MG63 (cell line): ENCODE measurements at places on chromosomes 2 and 18.
A peak's percentile ranks its signal among the peaks of the same experiment; 100 is the strongest.

- DNase-seq: no peak
Observed at GRCh38 chr2:101809698-101810097, 112.2 kb downstream of the MAP4K4 start.

- peak; percentile 28 for DNase-seq
Observed at GRCh38 chr2:140506606-140507005, 1624.2 kb downstream of the LRP1B start.

- no peak for DNase-seq
Observed at GRCh38 chr2:226860087-226860486, 24.2 kb downstream of the RHBDD1 start.

DNA sequence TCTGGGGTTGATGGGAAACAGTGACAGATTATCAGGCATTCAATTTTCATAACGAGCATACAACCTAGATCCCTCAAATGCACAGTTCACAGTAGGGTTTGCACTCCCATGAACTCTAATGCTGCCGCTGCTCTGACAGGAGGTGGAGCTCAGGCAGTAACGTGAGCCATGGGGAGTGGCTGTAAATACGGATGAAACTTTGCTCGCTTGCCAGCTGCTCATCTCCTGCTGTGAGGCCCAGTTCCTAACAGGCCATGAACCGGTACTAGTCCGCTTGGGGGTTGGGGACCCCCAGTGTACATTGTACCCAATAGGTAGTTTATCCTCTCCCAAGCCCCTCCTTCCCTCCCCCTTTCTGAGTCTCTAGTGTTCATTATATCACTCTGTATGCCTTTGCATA is 94.6 kb downstream of the PTH2R start:
- DNase-seq: peak; percentile 12

DNA sequence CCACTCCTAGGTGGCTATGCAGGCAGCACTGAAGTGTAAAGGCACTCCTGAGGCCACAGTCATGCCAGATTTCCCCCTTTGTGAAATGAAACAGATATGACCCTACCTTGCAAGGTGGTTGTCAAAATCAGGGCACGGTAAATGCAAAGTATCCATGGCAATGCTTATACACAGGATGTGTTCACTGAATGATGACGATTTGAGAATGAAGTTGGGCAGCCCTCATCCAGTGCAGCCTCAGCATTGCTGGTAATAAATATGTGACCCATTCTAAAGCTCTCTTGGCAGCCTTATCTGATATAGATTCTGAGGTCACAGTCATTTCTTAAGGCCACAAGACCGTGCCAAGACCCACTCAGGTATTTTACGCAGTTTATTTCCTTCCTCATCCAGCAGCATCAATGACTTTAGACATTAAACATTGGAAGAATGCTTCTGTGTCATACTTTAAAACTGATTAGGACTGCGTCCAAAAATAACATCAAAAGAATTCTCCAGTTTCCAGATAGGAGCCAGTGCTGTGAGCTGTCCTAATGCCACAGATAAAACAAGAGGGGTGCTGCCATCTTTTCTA is 125.5 kb upstream of the SERTAD2 start:
- peak; percentile 75 for DNase-seq

- DNase-seq: peak; percentile 74
Observed at GRCh38 chr2:205734436-205735037, 52.2 kb downstream of the NRP2 start.

- no peak for DNase-seq
Observed at GRCh38 chr2:145799595-145800108, 1279.7 kb upstream of the ZEB2 start.

DNA sequence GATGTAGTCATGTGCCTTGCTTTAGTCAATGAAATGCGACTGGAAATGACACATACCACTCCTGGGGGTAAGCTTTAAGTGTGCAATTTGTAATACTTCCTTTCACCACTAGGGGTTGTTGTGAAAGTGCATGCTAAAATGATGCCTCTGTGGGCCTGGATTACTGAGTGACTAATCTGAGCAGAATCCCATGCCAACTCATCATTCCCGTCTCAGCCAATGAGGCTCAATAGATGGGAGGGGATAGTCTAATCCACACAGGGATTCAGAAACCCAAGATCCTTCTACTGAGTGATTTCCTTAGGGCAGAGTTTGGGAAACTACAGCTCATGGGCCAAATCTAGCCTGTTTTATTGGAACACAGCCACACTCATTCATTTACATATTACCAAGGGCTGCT is 54.0 kb downstream of the HRH4 start:
- DNase-seq: peak; percentile 39

DNA sequence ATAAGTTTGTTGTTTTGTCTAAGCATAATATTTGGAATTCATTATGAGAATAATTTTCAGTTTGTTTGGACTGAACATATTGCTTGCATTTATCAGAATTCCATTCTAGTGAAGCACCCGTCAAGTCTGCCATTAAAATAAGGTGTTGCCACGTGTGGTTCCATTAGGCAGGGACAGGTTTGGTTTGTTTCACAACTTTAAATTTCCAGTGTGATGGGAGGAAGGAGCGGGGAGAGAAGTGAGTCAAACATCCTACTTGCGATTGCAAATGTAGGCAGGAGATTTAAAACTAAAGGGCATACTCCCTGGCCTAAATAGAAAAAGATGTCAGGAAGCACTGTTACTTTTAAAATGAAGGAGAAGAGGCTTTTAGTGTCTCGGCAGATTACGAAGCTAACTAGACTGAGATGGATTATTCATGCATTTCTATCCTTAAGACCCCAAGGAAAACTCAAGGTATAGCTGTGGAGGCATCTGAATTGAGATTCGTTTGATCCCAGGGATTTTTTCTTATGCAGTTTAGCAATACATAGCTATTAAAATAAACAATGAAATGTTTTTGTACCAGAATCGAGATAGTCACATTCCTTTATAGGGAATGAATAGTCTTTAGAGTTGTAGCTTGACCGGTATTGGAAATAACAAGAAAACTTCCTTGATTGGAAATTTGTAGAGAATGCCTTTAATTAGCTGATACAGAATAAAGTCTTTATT is 19.8 kb downstream of the GRHL1 start:
- no peak for DNase-seq

GRCh38 chr18:35043207-35043606 is 2.0 kb downstream of the MAPRE2 start:
- no peak for DNase-seq

DNA sequence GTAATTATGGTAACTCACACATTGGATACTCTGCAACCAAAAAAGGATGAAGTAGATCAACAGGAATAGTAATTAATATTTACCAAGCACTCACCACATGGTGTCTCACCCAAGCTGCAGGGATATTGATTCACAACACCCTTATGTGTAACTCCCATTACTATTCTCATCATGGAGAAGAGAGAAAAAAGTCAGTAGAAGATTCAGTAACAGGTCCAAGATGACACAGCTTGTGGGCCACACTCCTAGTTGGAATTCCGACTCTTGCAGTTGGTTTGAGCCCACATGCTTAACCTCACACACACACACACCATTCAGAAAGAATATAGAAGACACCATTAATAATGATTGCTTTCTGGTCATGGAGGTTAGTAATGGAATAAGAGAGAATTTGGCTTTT is 1.7 kb upstream of the MLPH start:
- DNase-seq: no peak

- DNase-seq: no peak
Observed at GRCh38 chr18:52610451-52611115, 270.6 kb downstream of the DCC start.

- DNase-seq: no peak
Observed at GRCh38 chr2:201258666-201259615, 1.4 kb upstream of the CASP8 start.

DNA sequence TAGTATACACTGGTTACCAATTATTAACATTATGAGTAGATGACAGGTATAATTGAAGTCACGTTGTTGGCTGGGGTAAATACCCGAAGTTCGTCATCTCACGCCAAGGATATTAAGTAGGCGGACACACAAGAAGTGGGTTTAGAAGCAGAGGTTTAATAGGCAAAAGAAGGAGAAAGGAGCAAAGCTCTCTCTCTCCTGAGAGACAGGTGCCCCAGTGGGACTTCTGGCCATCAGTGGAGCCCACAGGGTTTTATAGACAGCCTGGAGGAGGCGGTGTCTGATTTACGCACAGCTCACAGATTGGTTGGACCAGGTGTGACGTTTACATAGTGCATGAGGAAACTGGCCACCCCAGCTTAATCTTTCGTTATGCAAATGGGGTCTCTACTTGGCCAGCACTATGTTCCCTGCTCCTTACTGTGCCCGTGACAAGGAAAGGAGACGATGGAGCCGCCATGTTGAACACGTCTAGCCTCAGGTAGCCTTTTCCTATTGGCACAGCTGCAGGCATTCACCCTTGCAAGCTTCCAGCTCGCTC is 128.8 kb upstream of the KYNU start:
- no peak for DNase-seq

DNA sequence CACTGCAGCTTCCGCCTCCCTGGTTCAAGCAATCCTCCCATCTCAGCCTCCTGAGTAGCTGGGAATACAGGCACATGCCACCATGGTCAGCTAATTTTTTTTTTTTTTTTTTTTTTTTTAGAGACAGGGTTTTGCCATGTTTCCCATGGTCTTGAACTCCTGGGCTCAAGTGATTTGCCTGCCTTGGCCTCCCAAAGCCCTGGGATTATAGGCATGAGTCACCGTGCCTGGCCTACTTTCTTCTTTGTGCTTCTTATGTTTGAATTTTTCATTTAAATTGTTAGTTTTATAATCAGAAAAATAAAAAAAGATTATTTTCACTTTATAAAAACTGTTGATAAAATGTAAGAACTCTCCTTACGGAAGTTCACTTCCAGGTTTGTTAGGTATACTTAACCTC is 101.5 kb upstream of the LPIN2 start:
- DNase-seq: peak; percentile 56

DNA sequence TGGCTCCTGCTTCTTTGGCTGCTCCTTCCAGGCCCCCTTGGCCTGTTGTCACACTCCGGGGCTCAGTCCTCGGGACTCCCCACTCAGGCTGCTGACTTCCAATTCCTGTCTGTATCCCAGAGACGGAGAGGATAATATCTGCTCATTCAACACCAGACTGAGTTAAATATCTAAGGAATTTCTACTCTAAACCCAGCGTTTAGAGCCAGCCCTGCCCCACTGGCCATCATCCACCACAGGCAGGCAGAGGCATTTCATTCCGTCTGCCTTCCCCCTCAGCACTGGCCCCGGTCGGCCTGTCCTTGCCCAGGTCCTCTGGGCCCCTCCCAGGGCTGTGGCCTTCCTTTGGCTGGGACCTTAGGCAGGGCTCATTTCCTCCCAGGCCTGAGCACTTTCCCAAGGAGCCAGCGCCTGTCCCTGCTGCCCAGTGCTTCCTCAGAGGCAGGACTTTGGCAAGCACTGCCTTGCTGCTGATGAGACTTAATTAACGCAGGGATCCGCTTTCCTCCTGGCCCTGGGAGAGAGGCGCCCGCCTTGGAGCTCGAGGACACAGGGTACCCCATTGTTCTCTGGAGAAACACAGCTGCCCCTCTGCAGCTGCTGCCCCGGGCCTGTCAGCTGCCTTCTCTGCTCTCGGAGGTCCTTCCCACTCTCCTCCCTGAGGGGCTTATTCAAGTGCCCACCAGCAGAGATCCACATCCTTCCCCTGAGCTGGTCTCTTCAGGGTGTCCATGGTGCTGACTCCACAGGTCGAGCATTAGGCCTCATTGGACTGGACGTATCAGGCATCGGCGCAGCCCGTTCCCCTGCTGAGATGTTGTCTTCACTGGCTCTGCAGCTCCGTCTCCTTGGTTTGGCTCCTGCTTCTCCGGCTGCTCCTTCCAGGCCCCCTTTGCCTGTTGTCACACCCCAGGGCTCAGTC is 42.8 kb downstream of the ATOH8 start:
- DNase-seq: peak; percentile 86

- DNase-seq: no peak
Observed at GRCh38 chr2:221293949-221294742, 278.0 kb downstream of the EPHA4 start.

GRCh38 chr2:214492152-214492551 is 81.3 kb downstream of the VWC2L start:
- DNase-seq: no peak

DNA sequence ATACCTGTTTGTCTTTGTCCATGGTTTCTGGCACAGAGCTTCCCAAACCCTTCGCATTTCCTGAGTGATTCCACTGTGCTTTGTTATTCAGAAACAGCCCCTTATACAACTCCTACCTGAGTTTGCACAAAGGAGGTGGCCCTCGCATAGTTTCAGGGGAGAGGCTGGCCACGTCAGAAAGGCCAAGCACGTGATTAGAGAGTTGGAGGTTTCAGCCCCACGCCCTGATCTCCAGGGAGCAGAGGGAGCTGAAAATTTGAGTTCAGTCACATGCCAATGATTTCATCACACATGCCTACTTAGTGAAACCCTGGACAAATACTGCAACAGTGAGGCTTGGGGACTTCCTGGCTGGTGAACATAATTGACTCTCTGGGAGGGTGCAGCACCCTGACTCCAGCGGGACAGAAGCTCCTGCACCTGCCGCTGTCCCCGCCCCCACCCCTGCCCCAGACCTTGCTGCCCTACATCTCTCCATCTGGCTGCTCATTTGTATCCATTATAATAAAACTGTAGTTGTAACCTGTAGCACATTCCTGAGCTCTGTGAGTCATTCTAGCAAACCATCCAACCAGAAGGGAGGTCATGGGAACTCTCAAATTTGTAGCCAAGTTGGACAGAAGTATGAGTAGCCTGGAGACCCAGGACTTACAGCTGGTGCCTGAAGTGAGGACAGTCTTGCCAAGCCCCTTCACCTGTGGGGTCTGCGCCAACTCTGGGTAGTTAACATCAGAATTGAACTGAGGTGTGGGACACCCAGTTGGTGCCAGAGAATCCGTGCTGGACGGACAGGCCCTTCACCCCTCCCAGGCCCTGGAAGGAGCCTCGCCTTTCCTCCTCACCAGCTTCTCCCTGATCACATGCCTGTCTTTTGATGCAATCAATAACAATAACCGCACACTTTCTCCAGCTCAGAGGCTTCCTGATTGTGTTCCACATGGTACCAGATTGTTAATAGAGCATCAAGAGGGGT is 224.3 kb downstream of the ANAPC1 start:
- peak; percentile 81 for DNase-seq

GRCh38 chr2:86021396-86022378 is 84.0 kb downstream of the POLR1A start:
- no peak for DNase-seq

DNA sequence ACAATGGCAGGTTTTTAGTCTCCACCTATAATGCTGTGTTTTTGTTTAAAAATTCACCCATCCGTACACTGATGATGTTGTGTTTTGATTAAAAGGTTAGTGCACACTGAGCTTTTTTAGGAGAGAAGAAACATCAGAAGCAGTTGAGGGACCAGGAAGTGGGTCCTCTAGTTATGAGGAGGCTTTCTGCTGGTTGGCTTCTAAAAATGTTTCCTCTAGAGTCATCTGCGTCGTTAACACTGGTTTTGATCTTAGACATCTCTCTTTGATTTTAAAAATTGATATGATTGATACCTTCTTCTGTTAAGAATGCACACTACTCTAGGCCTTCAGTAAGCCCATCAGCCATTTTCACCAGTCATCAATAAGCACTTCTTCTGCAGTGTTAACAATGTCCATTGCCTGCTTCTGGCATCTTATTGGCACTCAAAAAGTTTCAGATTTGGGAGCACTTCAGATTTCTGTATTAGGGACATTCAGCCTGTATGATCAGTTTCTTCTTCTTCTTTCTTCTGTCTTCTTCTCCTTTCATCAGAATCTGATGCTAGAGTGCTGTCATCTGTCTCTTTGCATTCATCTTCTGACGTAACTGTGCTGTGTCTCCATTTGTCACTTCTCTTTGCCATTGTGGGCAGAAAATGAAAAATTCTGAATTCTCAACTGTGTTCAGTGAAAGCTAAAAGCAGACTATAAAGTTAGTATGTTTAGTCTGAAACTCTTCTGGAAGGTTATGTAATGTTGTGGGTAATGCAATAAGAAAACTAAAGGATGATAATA is 56.3 kb downstream of the PHLPP1 start:
- no peak for DNase-seq
